Hematopoietic multipotent progenitor cell treated with erythropoietin and hydrocortisone succinate and interleukin-3 and kit ligand, for 15 days (in vitro differentiated cells): ENCODE measurements at places on chromosomes 5 and 9.

GRCh38 chr9:79189511-79189924 lies 382.2 kb upstream of the TLE4 start:
- DNase-seq = no peak

GRCh38 chr5:148514344-148514743 lies 130.6 kb downstream of the FBXO38 start:
- no peak for DNase-seq

DNA sequence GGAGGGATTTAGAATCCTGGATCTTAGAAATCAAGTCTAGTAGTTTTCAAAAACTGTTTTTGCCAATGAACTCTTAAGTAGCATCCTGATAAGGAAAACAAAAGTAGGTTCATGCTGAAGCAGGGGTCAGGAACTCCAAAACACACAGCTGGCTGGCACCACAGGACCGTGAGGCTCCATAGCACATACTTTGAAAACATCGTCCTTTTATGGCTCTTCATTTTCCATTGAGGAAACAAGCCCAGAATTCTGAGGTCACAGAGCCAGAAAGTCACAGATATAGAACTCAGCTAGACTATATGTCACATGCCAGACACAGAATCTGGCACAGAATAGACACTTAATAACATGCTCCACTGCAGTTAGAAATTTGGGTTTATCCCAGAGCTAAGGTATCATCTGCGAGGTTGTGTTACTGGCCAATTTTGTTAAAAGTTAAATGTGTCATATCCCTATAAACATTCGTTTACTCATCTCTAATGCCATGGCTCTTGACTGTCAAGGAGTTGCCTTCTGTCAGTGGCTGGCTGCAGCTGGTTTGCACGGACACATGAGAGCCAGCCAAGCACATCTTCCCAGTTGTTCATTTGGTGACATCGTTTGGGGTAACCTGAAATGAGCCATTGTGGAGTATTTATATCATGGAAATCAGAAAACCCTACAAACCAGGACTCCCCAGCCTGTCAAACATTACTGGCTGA lies 58.8 kb downstream of the FAM78A start:
- DNase-seq = no peak

- DNase-seq = no peak
Measured at GRCh38 chr5:76457674-76458485, 54.8 kb downstream of the IQGAP2 start.

- no peak for DNase-seq
Measured at GRCh38 chr5:417301-418161, 25.4 kb upstream of the EXOC3 start.

GRCh38 chr5:157606046-157606445 lies 30.5 kb upstream of the ADAM19 start:
- DNase-seq = no peak

DNA sequence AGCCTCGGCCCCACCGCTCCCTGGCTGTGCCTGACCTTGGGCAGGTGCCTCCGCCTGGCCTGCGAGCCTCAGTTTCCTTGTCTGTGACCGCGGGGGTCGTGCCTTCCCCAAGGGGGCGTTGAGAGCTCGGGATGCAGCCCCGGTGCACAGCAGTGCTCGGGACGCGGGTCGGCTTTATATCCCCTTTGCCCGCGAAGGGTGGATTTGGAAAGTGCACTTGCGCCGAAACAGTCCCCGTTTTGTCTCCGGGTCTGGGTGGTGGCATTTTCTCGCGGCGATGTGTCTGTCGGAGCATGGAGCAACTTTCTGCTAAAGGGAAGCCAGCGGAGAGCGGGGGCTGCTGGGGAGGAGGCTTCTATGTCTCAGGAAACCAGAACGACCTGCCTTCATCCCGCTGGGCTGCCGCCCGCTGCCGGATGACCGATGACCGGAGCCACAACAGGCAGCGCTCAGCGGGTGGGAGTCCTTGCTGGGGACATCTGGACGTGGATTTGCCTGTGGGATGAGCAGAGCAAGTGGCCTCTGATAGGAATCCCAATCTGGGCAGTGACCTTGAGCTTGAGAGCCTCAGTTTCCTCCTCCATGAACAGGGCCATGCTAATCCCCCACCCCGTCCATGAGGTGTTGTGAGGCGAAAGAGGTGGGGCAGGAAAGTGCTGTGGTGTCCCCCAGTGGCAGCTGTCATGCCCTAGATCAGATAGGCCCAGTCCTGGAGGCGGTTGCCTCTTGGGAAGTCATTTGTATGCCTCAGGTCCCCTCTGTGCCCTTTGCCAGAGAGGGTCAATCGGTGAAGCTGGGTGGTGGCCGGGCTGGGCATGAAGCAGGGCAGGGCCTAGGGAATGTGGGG lies 651 bp downstream of the HRH2 start:
- no peak for DNase-seq

DNA sequence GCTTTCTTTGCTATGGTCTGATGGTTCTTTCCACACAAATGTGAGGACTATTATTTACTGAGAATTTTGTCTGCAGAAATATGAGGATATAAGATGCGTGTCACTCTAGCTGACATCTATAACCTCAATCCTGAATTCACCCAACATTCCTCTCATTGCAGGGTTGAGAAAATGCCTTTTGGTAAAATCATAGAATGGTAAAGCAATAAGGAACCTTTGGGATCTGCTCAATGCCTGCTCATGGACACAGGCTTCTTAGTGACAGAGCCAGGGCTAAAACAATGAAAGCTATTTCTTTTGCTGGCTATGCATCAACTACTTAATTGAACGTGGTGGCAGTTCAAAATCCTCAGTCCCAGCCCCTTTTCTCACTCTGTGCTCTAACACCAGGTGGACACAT lies 199.6 kb downstream of the GAS1 start:
- no peak for DNase-seq

GRCh38 chr9:97078362-97078761 lies 39.4 kb upstream of the CTSV start:
- no peak for DNase-seq

DNA sequence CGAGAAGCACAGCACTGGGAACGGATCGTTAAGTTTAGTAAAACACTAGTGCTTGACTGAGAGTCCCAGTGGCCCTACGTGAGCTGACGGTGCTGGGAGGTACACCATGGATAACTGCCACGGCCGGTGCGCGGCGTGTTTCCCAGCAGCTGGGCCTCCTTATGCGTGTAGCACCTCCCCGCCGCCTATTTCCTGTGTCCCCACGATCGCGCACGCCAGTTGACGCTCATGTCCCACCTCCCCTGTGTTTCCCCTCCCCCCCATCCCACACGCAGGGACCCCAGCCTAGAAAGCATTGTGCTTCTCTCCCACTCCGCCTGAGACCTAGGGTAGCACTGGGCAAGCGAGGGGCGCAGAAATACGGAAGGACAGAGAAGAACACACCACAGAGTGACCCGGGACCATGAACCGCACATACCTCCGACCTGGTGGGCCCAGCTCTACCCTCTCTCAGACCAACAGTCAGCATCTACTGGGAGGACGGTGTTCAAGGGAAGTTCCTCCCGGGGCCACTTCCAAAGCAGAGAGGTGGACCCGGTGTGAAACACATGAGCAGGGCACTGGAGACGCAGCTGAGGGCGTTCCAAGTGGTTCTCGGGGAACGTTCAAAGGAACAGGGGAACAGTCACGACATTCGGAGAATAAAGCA lies 45.6 kb downstream of the DBH start:
- DNase-seq = no peak

- no peak for DNase-seq
Measured at GRCh38 chr5:93601071-93601801, 18.2 kb downstream of the NR2F1 start.

DNA sequence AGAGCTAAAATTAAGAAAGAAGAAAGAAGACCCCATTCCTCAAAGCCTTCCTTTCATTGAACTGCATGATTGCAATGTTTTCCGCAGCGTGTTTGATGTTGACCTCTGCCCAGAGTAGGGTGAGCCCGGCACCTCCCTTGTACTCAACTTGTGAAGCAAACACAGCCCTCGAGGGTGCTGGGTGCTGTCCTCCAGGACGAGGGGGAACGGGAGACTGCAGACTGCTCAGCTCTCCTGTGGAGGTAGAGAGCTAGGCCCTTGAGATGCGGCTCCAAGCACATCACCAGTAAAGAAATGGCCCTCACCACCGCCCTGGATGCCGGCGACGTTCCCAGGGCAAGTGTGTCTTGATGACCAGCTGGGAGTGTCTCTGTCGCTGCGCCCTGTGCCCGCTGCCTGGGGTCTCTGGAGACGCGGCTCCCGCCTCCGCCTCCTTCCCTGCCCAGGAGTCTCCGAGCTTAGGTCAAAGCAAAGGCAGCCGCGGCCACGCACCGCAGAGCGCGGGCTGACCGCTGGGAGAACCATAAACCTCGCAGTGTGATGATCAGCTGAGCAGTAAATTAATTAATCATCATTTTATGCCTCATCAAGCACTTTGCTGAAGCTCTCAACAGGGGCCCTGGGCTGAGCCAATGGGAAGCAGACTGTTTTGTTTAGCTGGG lies 108.7 kb downstream of the IRX2 start:
- DNase-seq = no peak

DNA sequence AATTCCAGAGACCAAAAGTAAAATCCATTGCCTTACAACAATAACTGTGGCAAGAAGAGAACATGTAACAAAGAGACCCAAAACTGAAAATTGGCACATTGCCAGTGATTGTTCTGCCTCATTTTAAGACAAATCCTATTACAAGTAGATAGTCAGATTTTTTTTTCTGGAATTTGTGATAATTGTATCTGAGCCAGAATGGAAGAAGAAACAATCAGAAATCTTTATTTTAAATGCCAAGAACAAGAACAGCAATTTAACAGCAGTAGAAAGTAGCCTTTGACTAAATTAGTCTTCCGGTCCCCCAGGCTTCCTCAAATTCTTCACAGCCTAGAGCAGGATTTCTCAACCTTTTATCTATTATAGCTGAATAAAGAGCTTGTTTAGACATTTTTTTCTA lies 106.7 kb upstream of the PTPN3 start:
- peak; percentile 3 for DNase-seq

GRCh38 chr5:149544028-149544420 lies 7.2 kb downstream of the CSNK1A1 start:
- no peak for DNase-seq

DNA sequence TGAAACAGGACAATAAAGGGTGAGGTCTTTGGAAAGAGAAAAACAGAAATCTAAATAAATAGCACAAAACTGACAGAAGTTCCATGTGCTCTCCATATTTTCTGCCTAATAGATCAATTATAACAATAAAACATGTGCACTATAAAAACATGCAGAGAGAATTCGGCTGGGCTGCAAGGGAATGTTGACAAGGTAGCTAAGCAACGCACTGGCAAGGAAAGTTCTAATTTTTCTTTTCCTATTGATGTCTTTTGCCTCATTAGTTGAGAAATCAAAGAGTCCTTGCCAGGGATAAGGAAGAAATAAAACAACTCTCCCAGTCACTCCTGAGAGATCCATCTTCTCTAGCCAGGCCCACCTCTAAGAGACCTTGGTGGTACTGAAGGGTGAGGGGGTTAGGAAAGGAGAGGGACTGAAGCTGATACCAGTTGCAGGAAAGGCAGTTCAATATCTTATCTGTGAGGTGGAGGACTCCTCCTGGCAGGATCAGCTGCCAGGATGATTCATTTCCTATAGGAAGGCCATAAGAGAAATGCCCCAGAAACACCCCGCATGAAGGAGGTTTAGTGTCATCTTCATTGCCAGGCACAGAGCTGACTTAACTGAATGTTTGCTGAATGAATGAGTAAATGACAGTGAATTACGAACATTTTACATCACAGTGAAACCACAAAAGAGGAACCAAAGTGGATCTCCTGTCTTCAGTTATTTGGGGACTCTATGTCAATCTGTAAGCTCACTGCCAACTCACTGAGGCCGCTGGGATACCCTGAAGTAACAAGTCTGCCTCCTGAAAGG lies 63.7 kb upstream of the IFNK start:
- no peak for DNase-seq

- DNase-seq = no peak
Measured at GRCh38 chr5:154712518-154713437, 42.4 kb upstream of the LARP1 start.

- peak; percentile 70 for DNase-seq
Measured at GRCh38 chr9:6054280-6055099, 39.1 kb upstream of the RANBP6 start.

GRCh38 chr5:66361070-66361469 lies 217.0 kb downstream of the SREK1 start:
- DNase-seq = no peak

- no peak for DNase-seq
Measured at GRCh38 chr9:71306134-71306533, 184.7 kb upstream of the TRPM3 start.

DNA sequence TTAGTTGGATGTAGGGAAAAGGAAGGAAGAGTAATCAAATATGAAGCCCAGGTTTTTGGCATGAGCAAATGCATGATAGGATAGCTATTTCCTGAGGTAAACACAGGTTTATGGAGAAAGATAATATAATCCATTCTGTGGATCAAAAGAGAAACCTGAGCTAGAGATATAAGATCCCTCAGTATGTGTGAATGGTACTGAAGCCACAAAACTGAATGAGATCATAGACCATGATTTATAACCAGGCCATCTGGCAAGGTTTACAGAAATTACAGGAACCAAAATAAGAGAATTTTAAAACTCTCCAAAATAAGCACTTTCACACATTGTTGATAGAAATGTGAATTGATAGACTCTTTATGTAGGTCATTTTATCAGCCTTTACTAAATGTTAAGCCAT lies 28.7 kb upstream of the ECM2 start:
- DNase-seq = no peak

DNA sequence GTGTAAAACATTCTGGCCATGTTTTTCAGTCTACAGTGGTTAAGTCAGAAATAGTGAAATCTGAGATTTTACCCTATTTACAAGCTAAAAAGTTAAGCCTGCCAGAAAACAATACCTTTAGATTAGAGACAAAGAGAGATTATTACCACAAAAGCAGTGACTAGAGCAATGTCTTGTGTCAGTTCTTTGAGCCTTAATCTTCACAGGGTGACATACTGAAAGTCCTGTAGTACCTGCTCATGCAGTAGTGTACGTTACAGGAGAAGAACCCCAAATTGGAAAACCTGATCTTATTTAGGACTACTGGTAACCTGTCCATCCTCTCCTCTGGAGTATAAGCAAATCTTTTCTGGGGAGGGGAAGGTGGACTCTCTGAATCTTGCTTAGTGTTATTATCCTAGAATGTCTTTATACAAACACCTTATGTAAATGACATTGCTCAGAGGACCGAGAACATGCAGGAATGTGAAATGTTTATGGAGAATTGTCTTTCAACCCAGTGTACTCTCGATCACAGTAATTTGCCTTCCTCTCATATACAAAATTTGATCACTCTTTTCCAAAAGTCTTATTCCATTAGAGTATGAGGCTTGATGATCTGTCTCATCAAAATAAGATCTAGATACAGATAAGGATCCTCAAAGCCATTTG lies 55.7 kb downstream of the ERBIN start:
- no peak for DNase-seq
